Suppressor macrophage (primary cell): ENCODE measurements at places on chromosomes 7 and 10.

DNA sequence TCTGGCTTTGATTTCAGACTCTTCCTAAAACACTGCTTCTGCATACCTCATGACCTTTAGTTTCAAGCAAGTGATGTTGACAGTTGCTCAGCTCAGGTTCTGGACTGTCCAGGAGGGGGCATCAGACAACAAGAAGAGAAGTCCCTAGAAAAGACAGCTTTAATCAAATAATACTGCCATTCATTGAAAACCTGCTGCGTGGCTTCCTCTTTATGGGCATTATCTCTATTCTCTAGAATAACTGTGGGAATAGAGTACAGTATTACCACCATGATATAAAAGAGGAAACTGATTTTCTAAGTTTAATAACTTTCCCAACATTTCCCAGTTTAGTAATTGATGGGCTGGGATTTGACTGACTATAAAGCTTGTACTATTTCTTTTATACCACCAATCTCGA is 170.4 kb downstream of the SNX13 start:
- DNase-seq = peak; percentile 83

DNA sequence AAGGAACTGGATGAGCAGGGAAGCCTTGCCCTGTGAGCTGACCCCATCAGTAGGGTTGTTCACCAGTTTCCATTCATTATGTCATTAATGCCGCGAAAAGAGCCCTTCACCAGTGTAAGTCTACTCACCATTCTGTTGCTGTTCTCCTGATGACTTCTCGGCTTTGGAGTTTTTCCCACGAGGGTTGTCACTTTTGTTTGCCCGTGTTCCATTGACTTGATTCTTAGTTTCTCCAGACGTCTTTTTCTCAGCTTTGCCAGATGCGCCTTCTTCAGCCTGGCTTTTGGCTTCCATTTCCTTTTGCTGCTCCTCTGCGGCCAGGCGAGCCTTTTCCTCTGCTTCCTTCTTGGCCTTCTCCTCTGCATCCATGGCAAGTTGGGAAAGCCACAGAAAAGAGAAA is 128.8 kb downstream of the PPP1R17 start:
- DNase-seq = no peak

DNA sequence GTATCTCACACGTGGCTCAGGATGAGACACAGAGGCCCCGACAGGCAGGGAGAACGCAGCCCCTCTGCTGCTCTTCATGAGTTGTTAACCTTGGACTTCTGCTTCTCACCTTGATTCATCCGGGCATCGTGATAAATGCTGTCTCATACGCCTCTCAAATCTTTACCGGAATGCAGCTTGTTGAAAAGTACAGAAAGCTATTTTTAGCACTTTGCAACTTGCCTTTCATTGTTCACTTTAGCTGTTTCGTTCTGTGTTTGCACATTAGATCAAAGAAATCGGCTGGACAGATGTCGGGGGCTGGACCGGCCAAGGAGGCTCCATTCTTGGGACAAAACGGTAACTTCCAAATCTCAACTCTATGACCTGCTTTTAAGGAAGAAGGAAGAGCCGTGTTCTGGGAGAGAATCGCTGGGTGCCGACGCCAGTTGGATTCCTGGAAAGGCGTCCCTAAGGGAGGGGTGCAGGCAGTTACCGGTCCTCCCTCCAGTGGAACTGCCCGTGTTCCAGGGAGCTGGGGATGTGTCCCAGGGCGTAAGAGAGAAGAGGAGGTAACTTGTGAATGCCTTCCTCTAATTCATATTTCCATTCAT is 49.3 kb downstream of the PFKP start:
- no peak for DNase-seq

GRCh38 chr10:86592413-86592812 is 61.9 kb upstream of the OPN4 start:
- no peak for DNase-seq

GRCh38 chr7:135189221-135189662 is 18.7 kb upstream of the CYREN start:
- no peak for DNase-seq

DNA sequence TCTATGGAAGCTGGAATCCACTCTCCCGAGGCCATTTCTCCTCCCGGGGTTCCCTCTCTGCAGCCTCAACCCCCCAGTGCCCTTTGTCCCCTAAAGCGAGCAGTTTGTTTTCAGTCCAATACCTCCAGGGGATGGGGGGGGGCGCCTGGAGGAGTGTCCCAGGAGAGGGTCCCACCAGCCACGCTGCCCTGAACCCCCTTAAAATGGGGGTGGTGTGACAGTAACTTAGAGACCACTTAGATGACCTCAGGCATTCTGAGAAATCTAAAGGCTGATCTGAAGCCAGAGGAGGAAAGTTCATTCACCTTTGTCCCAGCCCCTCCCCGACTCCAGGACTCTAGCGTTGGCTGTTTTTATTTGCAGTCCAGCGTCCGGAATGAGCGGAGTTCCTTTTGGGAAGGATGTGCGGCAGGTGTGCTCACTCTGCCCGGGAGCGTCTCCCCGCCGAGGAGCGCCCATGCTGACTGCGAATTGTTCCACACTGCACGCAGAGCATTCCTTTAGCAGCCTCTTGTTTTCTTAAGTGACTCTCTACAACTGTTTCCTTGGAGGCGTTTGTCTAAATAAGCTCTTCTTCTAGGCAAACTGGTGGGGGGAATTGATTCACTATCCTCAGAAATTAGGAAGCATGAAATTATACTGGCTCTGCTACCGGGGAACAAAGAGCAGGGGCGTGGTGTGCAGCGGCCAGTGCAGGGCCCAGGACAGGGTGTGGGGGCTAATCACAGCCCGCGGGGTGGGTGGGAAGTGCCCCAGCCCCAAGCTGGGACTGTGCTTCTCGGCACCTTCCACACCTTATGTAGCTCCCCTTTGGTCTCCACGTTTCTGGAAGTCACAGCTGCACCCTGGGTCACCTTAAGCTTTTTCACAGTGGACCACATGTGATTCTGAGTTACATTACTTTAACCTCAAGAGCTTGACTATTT is 46.3 kb downstream of the SYPL1 start:
- DNase-seq = no peak

GRCh38 chr10:133031541-133032125 is 56.1 kb upstream of the ADGRA1 start:
- no peak for DNase-seq

DNA sequence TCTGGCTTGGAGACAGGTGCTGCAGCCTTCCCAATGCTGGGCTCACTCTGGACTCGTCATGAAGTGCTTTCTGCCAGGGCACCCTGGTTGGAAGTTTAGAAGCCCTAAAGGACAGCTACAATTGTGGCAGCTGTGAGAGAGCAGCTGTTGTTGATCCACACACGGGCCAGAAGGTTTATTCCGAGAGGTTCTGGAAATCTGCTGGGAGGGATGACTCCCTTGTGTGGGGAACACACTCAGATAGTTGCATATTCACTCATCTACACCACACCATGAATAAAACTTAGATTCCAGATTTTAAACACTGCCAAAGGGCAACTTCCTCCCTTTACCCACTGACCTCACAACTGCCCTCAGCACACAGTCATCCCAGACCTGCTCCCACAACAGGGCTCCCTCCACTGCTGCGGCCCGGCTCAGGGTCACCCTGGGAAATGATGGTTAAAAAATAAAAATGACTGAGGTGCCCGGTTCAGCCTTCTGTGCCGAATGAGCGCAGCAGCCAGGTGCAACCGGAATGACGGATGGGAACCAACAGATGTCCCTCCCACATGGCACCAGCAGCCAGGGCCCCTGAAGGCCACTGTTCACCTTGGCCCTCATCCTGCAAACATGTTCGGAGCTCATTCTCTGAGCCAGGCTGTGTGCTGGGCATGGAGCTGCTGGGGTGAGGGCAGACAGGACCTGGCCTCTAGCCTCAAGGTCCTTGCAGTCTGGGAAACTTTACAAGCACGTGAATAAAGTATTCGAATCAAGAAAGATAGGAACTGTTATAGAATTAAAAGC is 40.2 kb downstream of the ASB13 start:
- DNase-seq = no peak

DNA sequence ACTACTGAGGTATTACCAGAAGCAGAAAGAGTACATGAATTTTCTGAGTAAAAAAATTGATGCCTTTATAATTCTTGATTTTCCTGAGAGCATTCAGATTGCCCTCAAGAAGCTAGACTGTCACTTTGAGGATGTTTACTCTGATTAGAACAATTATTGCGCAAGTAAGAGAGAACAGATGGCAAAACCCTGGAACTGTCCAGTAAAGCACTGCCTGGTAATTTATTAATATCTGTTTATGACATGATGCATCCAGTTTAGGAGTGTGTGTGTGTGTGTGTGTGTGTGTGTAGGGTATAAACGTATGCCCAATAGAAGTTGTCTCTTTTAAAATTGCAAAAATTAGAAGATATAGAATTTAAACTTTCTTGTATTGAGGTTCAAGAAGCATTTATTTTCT is 379.7 kb downstream of the PHTF2 start:
- no peak for DNase-seq

DNA sequence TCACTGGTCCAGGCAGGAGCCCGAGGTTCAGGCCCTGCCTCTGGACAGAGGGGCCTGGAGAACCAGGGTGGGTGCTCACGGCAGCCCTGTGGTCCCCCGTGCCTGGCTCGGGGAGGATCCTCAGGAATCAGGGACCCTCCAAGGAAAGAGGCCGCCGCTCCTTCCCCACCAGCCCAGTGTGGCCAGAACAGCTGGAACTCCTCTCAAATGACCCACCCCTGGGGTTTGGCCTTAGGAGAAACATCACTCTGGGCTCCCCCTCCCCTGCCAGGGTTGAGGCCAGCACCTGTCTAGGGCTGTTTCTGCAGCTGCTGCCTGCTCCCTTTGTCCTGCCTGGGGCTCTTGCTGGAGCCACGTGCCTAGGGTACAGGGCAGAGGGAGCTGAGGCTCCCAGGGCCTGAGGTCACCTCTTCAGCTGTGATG is 161.0 kb downstream of the RNF216 start:
- no peak for DNase-seq

DNA sequence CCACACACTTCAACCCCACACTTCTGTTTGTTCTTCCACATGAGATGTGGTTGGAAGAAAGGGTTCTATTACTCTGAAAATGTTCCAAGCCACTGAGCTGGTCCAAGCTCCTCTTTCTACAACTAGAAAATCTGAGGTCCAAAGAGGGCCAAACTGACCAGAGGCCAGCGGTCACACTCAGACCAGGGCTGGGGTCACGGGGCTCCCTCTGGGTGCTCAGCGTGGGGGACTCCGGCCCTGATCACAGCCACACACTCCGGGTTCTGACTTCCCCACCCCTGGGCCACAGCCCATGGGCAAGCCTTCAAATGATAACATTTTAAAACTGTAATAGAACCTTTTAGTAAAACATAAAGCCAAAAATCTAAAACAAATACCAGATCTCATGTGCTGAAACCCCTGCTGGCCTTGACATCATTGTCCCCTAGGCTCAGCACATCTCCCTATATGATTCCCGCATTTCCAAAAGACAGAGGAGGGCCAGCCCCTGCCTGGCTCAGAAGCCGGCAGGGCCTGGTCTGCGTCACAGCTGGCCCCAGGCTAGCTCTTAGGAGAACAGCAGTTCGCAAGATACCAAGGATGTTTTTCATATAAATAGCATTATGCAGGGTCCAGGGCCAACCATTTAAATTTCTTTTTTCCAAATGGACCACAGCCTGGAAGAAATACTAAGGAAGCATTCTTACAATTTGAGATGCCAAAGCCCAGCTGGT is 3.3 kb downstream of the CRYGN start:
- no peak for DNase-seq

DNA sequence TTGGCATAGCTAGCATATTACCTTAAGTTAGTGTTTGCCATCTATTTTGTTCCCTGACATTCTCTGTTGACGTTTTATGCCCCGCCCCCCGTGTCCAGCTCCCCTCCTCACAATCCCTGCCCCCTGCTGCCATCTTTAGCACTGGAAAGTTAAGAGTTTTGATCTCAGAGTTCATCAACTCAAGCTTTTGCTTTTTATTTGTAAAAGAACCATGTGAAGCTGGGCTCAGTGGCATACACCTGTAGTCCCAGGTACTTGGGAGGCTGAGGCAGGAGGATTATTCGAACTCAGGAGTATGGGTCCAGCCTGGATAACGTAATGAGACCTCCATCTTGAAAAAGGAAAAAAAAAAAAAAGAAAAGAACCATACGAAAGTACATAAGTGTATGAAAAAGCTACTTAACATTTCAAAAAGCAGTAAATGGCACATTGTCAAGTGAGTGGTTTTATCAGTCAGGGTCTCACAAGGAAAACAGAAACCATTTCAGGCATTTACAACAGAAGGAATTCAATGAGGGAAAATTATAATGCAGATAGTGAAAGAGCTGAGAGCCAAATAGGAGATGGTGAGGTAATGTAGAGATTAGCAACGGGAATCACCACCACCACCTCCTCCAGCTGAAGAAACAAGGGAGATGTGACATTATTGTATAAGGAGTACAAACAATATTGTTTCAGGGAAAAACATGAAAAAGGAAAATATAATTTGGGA is 64.9 kb downstream of the MCU start:
- no peak for DNase-seq

- no peak for DNase-seq
Observed at GRCh38 chr7:116363637-116364432, 135.7 kb upstream of the CAV2 start.

- peak; percentile 23 for DNase-seq
Observed at GRCh38 chr7:112410092-112410491, 40.2 kb upstream of the IFRD1 start.

GRCh38 chr7:2048006-2048405 is 184.7 kb downstream of the MAD1L1 start:
- no peak for DNase-seq

DNA sequence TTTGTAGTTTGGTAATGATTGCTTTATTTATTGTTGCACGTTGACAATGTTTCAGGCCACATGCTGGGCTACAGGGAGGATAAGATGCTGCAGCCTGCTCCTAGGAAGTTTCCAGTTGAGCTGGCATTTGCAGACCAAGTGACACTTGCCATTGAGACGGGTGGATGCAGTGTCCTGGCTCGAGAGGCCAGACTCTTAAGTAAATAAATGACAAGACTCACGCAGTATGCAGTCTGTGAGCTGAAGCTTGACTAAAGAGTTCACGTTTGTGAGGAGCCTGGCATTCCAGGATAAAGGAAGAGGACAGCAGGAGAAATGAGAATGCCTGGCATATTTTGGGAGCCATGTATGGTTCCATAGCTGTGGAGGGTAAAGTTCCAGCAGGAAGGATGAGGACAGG is 105.8 kb downstream of the BAMBI start:
- DNase-seq = no peak

DNA sequence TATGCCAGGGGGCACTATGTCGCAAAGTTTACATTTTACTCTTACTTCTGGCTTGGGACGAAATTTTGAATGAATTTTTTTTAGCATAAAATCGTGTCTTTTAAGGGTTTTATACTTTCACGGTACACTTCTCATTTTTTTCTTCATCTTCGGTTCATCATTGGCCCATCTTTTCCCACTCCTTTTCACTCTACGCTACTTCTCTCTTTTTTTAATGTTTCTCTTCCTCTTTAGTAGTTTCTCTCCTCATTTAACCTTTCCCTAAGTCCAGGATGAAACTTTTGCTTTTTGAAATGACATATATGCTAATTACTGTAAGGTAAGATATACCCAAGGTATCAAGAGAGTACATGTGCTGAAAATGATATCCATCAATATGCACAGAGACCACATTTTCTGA is 39.5 kb downstream of the C7orf33 start:
- DNase-seq = no peak

GRCh38 chr10:98967601-98968000 is 268.1 kb downstream of the HPSE2 start:
- DNase-seq = no peak

GRCh38 chr7:36711256-36711655 is 13.0 kb downstream of the AOAH start:
- no peak for DNase-seq
